ENCODE measurements at places on chromosomes 4 and X.

DNA sequence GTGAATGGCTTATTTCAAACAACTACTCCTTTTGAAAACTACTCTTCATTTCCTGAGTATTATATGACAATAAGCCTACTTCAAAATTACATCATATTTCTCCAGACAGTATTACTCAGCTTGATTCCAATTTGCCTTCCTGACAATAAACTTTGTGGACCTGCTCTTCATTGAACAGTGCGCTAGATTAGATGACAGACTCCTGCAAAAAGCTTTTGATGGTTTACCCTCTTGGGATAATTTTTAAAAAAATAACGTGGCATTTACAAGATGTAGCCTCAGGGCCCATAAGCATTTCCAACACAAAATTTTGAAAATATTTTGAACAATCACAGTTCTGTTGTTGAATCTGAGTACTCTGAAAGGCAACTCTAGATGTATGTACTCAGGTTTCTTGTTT is 25.9 kb downstream of the MGAT4D start:
- DNase-seq = no peak

- DNase-seq = no peak
Observed at GRCh38 chrX:71510161-71510560, 22.7 kb upstream of the OGT start.

GRCh38 chr4:149801416-149801815 is 14.2 kb downstream of the IQCM start:
- DNase-seq = no peak

DNA sequence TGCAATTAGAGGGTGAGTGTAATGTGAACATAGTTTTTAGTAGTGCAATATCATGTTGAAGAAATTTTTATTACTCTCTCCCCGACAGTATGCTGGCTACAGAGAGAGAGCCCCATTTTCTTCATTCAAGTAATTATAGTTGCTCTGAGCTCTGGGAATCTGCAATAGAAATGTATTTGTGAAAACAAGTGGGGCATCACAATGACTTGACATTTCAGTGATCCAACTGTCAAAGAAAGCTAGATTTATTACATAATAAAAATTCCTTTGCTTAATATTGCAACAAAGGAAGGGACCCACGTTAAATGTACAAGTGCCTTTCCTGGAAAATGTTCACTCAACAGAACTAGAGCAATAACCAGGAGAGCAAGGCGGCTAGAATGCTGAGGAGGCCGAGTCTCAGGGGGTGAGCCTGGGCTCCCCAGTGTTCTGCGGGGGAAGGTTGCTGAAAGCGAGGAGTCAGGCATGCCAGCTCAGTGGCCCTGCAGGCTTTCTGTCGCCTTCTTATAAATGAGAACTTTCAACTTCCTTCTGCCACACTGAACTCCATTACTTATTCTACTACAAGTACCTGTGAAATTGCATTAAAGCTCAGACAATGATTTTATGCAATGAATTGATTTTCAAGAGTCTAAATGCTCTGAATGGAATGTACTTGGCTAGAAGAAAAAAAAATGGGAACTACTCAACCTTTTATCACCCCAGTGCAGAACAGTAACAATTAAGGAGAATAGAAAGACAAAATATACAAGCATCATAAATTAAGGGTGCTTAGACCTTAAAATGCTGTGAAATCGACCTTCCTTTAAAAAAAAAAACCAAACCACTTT is 476.4 kb downstream of the AFF2 start:
- no peak for DNase-seq

GRCh38 chr4:14636563-14636962 is 365.7 kb upstream of the CPEB2 start:
- DNase-seq = no peak

DNA sequence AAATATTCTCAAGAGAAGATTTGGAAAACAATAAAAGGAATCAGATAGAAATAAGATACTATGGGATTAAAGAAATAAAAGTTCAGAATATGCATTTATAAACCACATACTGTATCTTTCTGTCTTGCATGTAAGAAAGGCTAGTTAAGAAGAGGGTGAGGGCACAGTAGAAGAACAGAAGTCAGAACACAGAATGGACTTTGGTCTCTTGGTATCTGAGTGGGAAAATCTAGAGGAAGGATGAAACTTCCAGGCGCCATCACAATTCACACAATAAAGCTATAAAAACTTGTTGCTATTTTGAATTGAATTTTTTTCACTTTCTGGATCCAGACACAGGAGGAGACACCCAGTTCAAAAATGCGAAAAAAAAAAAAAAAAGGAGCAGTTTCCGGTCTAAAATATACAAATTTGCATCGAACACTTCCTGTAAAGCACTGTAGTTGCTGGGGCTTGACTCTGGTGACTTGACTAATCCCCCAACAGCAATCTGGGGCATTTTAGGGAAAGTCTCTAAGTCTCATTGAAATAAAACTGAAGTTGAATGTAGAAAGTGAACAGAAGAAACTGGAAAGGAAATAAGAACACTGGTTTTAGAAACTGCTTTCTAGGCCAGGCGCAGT is 8.1 kb upstream of the NAAA start:
- DNase-seq = no peak

GRCh38 chr4:15021311-15021710 is 19.0 kb downstream of the CPEB2 start:
- DNase-seq = no peak

DNA sequence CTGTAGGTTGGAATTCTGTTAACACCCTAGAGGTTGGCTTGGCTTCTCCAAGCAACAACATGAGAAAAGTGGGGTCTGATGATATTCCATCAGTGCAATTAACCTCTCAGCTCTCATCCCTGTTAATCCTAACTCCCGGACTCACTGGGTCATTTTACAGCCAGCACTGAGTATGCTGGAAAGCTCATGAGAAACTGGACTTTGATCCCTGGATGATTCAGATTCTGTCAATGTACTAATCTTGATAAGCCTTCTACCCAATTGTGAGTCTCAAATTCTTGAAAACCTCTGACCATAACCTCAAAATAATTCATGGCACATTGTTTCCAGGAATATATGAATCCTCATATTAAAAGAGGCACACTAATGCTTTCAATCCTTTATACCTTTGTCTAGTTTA is 244.3 kb upstream of the DCAF8L1 start:
- DNase-seq = no peak

DNA sequence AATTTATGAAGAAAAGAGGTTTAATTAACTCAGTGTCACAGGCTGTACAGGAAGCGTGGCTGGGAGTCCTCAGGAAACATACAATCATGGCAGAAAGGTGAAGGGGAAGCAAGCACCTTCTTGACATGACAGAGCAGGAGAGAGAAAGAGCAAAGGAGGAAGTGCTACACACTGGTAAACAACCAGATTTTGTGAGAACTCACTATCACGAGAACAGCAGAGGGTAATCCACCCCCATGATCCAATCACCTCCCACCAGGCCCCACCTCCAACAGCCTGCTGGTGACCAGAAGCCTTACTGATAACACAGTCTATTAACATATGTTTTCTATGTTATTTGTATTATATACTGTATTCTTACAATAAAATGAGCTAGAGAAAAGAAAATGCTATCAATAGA is 254.8 kb downstream of the PCDH10 start:
- no peak for DNase-seq

DNA sequence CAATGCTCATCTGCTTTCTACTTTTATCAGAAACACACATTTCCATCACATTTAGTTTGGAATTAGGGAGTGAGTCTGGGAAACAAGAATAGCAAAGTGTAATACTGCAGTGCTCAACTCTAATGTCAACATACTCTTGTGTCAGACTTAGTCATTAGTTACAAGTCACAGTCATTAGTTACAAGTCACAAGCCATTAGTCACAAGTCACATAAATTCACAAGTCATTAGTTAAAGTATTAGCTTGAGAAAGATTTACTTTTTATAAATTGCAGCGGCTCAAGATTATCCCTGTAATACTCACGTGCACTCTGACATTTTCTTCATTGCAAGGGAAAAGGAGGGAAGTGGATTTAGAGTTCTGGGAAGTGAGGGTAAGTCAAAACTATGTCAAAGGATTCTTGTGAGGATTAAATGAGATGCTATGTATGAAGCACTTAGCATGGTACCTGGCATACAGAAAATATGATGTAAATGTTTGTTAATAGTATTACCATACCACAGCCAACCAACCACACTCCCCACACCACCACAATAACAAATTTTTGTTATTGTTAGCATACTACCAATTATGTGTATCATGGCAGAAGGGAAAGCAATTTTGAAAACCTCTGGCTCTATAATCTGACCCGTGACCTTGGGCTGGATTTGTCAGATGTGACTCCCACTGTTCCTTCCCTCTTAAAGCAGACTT is 116.6 kb downstream of the ARHGAP24 start:
- DNase-seq = no peak

DNA sequence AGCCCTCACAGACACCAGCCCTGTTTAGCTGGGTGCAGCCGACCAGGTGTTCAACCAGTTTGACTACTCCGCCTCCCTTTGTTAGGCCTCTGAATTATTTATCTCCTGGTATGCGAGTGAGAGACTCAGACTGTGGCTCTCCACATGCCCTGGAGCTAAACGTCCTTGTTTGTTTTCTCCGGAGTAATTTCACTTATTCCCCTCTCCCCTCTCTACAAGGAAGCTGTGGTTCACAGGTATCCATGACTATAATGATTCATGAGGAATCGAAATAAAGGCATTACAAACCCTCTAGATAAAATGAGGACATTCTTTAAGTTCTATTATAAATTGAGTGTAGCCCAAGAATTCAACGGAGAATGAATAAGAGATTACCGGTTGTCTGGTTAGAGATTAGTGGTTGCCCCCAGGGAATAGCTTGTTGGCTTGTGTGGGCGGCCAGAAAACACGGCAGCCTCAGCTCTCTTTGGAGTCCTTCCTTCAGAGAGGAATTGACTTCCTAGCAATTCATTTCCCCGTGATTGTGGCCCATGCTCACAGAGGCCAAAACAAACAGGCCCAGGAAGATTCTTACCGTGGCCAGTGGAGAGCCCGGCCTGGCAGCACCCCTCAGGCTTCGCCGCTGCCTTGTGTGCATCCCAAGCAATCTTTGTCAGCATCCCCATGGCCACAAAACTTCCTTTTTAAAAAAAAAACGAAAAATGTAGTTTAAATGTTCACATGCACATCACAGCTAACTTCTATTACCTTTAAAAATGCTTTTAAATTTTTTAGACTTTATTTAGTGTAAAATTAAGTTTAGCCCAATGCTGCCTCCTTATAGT is 60.2 kb upstream of the CBR4 start:
- no peak for DNase-seq

DNA sequence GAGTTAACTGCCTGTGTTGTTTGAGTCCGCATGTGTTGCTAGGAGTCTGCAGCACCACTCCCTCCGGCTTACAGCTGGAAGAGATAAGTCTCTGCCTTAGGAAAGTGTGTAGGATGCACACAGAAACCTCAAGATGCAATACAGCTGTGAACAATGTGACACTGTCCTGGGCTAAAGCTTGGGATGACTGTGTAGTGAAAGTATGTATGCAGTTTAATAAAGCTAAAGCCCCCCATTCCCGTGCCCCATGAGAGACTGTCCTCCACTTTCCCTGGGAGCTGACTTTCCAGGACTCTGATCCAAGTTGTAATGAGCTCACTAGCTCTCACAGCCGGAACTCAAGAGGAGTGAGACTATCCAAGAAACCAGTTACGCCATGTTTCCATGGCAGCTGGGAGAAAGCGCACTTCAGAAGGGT is 156.6 kb upstream of the FTHL17 start:
- DNase-seq = no peak

- DNase-seq = no peak
Observed at GRCh38 chr4:108031427-108032083, 41.9 kb downstream of the HADH start.

- DNase-seq = no peak
Observed at GRCh38 chr4:85058551-85058950, 92.1 kb upstream of the WDFY3 start.

DNA sequence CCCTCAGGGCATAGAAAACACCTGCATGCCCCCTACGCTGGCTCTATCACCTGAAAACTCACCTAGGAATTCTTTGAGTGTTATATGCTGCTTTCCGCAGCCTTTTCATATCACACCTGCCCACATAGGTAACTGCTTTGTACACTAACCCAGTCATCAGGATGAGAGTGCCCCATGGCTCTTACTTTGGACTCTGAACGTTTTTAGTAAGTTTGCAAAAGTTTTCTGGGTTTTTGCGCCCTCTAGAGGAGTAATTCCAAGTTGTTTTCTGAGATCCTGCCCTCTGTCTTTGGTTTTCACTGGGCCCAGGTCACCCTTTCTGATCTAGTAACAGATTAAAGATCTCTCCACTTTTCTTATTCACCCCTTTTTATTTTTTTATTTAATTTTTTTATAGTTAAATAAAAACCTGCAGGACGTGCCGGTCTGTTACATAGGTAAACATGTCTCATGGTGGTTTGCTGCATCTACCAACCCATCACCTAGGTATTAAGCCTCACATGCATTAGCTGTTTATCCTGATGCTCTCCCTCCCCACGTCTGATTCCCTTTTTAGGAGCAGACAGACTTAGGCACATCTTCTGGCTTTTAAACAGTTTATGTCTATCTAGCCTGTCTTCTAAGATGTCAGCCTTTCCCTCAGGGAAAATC is 139.2 kb downstream of the NWD2 start:
- no peak for DNase-seq

GRCh38 chr4:86493460-86493859 is 100.7 kb upstream of the PTPN13 start:
- DNase-seq = no peak

- DNase-seq = no peak
Observed at GRCh38 chr4:53050361-53050774, 188.3 kb downstream of the RASL11B start.

- DNase-seq = no peak
Observed at GRCh38 chr4:125836597-125837195, 521.9 kb downstream of the FAT4 start.

DNA sequence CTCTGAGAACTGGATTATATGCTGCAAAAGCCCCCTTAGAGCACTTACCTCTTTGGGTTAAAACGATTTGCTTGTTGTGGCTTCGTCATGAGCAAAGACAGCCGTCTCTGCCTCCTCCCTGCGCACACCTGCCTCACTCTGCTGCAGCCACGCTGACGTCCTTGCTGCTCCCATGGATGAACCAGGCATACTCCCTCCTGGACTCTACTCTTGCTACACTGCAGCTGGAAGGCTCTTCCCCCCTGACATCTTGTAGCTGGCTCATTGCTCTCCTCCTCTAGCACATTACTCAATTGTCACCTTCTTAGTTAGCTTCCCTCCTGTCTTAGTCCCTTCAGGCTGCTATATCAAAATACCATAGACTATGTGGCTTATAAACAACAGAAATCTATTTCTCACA is 59.3 kb downstream of the FAM114A1 start:
- no peak for DNase-seq

GRCh38 chr4:47359891-47360290 is 103.6 kb downstream of the COMMD8 start:
- no peak for DNase-seq

DNA sequence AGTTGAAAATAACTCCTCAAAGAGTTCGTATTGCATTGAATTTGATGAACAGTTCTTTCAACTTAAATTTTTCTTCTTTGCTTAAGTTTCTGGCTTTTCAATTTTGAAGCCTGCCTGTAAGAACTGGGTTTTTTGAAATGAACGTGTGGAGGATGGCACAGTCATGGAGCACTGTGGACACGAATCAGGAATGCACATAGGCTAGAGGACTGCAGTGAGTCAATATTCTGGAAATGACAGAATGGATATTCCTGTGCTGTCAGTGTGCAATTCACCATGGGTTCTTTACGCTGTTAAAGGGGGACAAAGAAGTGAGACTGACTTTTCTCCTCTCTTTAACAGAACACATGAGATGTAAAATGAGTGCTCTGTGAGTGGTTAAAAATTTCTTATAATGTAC is 368.0 kb upstream of the AGA start:
- no peak for DNase-seq

- no peak for DNase-seq
Observed at GRCh38 chr4:183588169-183588675, 70.8 kb downstream of the RWDD4 start.

Measured in cortex of kidney (tissue), 1 donor.